GM23248 (cell line): ENCODE measurements at places on chromosomes 1 and 21. TPM values are rescaled to one million over a fixed set of nuclear protein-coding genes. Genes with fewer than 3 reads are reported as not detected.

DNA sequence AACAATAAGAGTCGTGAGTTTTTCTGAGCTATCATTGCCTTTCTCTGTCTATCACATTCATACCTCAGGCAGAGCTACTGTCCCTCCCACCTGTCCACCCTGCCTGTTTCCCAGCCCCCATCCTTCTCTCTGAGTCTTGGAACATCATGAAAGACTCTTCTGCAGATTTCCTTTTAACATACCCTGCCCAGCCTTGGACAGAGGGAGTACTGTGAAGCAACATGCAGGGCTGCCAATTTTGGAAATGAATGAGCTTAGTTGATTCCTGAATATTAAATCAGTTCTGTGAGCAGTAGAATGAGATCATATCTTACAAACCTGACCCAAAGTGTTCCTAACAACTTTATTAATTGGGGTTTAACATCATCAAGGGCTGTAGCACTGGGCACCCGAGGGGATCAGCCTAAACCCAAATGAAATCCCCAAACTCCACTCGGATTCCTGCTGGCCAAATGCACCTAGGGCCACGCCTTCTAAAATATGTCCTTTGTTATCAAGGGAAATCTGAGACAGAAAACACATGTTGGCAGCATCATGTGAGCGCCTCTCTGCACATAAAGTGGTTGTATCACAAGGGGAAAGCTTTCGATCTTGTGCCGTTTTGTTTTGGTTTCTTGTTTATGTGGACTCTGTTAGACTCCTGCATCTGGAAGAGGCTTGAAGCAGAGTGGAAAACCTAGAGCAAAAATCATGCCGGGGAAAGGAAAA is 357.6 kb downstream of the KIF26B start:
- peak; percentile 33 for DNase-seq

GRCh38 chr1:245156736-245157505 is 2.1 kb downstream of the KIF26B start:
- peak; percentile 54 for DNase-seq

DNA sequence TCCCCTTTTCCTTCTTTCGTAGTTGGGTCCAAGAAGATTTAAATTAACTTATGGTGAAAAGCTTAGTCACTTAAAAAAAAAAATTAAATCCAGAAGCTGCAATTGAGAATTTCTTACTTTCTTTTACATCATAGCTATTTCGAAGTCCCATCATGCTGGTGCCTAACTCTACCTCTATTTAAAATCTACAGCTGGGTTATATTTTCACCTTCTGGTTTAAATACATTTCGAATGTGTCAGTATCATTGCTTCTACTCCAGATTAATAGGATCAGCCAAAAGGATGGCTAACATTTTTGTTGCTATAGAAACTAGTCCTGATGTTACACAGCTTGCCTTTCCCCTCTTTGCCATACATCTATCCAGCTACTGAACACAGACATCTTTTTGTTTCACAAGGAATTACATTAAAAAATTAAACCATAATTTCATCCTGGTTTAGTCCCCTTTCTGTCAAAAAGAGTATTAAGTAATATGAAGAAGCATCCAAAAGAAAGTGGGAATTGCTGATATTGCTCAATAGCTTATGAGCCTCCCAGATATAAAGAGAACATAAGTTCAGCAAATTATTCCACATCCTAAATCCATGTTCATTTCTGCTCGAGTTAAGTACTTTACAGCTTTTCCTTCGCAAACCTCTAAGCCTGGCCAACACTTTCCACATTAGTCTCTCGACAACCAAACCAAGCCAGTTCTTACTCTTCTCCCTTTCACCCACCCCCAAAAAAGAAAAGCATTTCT is 396.7 kb upstream of the DAB1 start:
- no peak for DNase-seq

DNA sequence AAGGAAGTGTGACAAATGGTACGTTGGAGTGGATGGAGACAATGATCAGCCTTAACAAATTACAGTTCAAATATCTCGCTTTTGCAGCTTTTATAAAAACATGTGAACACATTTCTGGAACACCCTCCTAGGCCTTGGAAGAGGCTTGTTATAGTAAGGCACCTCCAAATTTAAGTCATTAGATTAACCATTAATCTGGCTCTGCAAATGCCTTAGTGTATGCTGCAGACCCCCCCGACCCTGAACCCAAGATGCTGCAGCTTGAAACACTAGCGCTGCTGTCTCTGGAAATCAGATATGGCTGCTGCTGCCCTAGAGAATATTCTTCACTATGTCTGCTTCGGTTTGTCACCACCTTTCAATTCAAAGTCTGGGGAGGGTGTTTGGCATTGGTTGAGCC is 196.4 kb downstream of the MIS18A start:
- no peak for DNase-seq

- DNase-seq: peak; percentile 55
Observed at GRCh38 chr1:39196244-39197215, 8.0 kb upstream of the MACF1 start.

- no peak for DNase-seq
Observed at GRCh38 chr1:42469727-42470126, 6.6 kb downstream of the CCDC30 start.

DNA sequence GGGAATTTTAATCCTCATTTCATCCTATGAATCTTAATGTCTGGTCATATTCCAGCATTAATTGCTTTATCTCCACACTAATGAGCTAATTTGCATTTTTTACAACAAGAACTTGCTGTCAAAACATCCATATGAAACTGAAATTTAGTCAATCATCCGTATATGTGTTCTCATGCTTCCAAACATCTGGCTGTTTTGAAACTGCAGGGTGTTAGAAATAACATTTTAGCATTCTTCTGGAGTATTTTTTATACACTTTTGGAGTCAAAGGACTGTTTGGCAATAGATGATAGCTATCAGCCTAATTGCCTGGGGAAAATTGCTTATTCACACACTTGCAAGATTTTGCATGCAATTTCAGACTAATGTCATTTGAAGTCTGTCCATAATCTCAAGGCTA is 1639.3 kb downstream of the KCNT2 start:
- no peak for DNase-seq

GRCh38 chr1:43847290-43847689 is 86.3 kb upstream of the ARTN start:
- DNase-seq: peak; percentile 28

CHI3L1 gene
- 0.22 and 0.63 TPM in 2 replicates for total RNA-seq

SAMD11 gene
- 40.9 and 68.3 TPM in 2 replicates for total RNA-seq

MYOC gene
- total RNA-seq: not detected in 2 replicates

KRTAP11-1 gene
- not detected in 2 replicates for total RNA-seq
